Heart right ventricle (tissue), 16 donors: ENCODE measurements at places on chromosomes 1 and 21. TPM values are rescaled to one million over a fixed set of nuclear protein-coding genes. Genes with fewer than 3 reads are reported as not detected.
A peak's percentile ranks its signal among the peaks of the same experiment; 100 is the strongest.

DNA sequence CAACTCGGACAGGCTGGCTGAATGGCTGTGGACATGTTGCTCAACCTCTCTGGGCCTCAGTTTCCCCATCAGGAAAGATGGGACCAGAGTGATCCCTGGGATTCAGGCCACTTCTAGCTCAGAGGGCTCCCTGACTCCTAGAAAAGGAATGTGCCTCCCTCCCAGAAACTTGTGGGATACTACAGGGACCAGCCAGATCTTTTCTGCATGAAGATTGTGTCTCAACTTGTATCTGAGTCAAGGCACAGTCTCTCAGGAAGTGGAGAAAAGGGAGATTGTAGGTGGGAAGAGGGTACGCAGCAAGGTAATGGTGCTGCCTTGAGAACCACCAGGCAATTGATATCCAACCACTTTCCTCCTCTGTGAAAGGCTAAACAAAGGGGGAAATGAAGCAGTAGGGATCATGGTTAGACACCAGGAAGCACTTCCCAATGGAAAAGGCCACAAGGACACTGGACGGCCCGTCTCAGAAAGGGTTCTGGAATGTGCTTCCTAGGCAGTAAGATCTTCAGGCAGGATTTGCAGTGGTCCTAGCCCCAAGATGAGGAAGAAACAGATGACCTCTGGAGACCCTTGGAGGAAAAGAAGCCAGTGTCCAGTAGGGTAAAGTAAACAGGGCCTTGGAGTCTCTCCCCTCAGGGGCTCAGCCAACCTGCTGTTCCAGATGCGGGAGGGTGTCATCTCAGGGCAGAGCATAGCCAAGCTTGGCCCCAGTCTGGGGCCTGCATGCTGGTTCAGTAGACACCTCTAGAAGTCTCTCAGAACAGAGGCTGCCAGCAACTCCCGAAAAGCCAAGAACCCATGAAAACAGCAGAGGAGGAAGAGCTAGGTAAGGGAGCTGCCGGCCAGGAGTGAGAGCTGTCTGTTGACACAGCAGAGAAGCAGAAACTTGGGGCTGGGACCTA, 16.8 kb downstream of the IFFO2 start:
- DNase-seq, result no peak
- H3K4me1 ChIP-seq, result peaks cover 70% of the 10 kb centered on the region
- no peaks in the 10 kb centered on the region for H3K27me3 ChIP-seq
- no peak overlapping the region for H3K4me3 ChIP-seq
- no peak overlapping the region for H3K27ac ChIP-seq

DNA sequence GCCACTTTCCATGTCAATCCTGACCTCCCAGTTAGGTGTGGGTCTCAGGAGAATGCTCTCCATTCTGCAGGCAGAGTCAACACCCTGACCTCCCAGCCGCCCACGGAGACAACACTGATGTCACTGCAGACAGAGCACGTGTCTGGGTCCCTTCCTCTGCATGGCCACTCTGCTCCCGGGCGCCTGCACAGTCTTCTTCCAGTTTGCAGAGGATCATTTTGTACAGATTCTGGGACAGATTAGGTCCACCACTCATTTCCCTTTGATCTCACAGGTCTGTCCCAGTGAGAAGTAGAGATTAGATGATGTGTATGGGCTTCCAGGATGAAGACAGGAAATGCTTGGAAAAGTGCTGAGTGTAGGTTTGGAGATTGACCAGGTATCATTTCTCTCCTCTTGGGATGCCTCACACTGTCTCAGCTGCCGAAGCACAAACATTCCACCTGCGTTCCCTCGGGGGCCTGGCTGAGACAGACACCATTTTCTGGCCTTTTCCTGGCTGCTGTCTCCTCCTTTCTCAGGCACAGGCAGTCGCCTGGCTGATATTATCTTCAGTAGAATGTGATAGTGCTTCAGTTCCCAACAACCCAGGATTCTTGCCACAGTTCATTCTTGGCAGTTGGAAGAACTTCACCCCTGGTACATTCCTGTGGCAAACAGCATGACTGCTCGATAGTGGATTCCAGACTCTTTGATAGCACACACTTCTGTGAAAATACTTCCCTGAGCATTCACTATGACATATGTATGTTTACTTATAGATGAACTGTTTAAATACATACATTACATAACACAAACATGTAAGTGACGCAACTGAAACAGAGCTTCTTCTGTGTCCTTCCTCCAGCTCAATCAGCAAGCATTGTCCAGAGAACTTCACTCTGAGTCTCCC, 7.9 kb downstream of the MYBPHL start:
- H3K27ac ChIP-seq, result peak overlapping the region; percentile 75
- H3K4me3 ChIP-seq, result no peak overlapping the region
- DNase-seq, result peak; percentile 66
- H3K4me1 ChIP-seq, result peaks cover 4% of the 10 kb centered on the region
- H3K36me3 ChIP-seq, result no peaks in the 10 kb centered on the region

DNA sequence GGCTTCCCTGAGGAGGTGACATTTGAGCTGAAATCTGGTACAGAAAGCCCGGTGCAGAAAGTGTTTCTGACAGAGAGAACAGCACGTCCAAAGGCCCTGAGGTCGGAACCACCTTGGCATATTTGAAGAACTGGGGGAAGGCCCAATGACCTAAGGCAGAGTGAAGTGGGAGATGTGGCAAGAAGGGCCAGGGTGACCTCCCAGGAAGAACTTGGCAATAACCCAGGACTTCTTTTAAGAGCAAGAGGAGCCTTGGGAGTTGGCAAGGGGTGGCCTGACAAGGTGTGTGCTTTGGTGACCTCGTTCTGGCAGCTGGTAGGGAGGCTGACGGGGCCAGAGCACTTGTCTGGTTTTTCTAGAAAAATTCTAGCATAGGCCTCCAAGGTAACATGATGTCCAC, 23.4 kb downstream of the TTC39A start:
- H3K27me3 ChIP-seq, result no peaks in the 10 kb centered on the region
- no peaks in the 10 kb centered on the region for H3K4me1 ChIP-seq
- no peaks in the 10 kb centered on the region for H3K36me3 ChIP-seq
- no peak for DNase-seq

- DNase-seq, result no peak
- no peaks in the 10 kb centered on the region for H3K4me1 ChIP-seq
- no peaks in the 10 kb centered on the region for H3K27me3 ChIP-seq
- H3K4me3 ChIP-seq, result no peak overlapping the region
- no peaks in the 10 kb centered on the region for H3K36me3 ChIP-seq
These were observed 8.6 kb upstream of the NUAK2 start for GRCh38 chr1:205330150-205330549.

GRCh38 chr1:9239622-9240401, 5.2 kb downstream of the H6PD start:
- no peaks in the 10 kb centered on the region for H3K27me3 ChIP-seq
- peak; percentile 53 for DNase-seq
- H3K4me1 ChIP-seq, result peaks cover 97% of the 10 kb centered on the region
- no peak overlapping the region for H3K4me3 ChIP-seq

DNA sequence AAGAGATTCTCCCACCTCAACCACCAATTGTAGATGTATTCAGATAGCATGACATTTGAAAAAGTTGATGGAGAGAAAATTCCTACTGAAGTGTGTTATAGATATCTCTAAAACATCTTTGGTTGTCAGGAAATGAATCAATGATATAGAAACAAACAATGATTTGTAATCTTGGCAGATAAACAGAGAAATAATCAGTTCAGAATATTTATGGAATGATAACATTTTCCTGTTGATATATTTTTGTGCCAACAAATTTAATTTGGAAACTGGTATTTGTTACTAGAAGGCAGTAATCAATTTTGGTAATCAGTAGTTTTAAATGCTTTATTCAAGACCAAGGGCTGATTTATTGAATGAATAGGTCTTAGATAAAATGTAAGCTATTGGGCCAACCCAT, 695.6 kb downstream of the USP25 start:
- H3K4me1 ChIP-seq, result peaks cover 27% of the 10 kb centered on the region
- peak overlapping the region; percentile 86 for H3K27ac ChIP-seq
- no peaks in the 10 kb centered on the region for H3K36me3 ChIP-seq
- H3K4me3 ChIP-seq, result peak overlapping the region; percentile 56

DNA sequence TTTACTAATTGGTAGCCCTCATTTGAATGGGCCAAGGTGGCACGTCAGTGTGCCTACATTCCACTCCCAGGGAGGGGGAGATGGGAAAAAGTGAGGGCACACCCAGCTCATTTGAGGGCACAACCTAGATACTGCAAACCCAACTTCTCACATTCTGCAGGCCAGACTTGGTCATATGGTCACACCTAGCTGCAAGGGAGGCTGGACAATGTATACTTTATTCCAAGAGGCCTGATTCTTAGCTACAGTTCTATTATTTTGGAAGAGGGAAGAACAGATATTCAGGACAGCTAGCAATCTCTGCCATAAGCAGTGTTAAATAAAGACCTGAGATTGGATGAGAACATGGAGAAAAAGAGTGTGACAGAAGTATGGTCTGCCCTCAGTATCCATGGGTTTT, 180.4 kb downstream of the ROR1 start:
- H3K27me3 ChIP-seq, result no peaks in the 10 kb centered on the region
- H3K36me3 ChIP-seq, result no peaks in the 10 kb centered on the region
- no peak overlapping the region for H3K27ac ChIP-seq
- peaks cover 17% of the 10 kb centered on the region for H3K4me1 ChIP-seq
- H3K4me3 ChIP-seq, result no peak overlapping the region

GRCh38 chr1:183576537-183576936, 13.7 kb downstream of the NCF2 start:
- DNase-seq, result peak; percentile 70
- no peak overlapping the region for H3K27ac ChIP-seq
- H3K4me3 ChIP-seq, result no peak overlapping the region
- no peaks in the 10 kb centered on the region for H3K36me3 ChIP-seq
- H3K27me3 ChIP-seq, result no peaks in the 10 kb centered on the region

- H3K4me1 ChIP-seq, result peaks cover 8% of the 10 kb centered on the region
- no peaks in the 10 kb centered on the region for H3K27me3 ChIP-seq
- no peak for DNase-seq
- no peaks in the 10 kb centered on the region for H3K36me3 ChIP-seq
- H3K4me3 ChIP-seq, result no peak overlapping the region
These were observed 18.1 kb downstream of the SYDE2 start for GRCh38 chr1:85182700-85183099.

DNA sequence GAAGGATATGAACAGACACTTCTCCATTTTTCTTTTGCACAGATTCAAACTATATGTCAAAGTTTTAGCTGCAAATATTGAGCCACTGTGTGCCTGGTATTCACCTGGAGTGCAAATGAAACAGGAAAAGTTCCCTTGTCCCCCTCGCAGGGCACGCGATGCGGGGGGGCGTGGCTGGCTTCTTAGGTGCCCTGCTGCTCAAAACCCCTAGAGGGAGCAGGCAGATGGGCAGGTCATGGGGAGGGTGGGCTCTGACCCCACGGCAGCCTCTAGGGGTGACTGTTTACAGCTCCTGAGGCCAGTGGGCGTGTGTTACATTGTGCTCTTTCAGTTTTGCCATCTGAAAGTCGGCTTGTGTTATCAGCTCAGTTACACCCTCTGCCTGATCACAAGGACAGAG, 931.2 kb upstream of the B3GALT2 start:
- H3K4me3 ChIP-seq, result no peak overlapping the region
- no peak overlapping the region for H3K27ac ChIP-seq
- no peaks in the 10 kb centered on the region for H3K4me1 ChIP-seq

- H3K27ac ChIP-seq, result no peak overlapping the region
- no peaks in the 10 kb centered on the region for H3K36me3 ChIP-seq
- no peak for DNase-seq
- peaks cover 19% of the 10 kb centered on the region for H3K4me1 ChIP-seq
- no peak overlapping the region for H3K4me3 ChIP-seq
- H3K27me3 ChIP-seq, result no peaks in the 10 kb centered on the region
These were observed 55.0 kb downstream of the PLXNA2 start for GRCh38 chr1:208189183-208189582.

The ATAD3C gene
- 2.1 TPM for total RNA-seq

The LCE1B gene
- not detected for total RNA-seq

The WNT2B gene
- 2.0 TPM for total RNA-seq

The LCE1E gene
- total RNA-seq, result not detected

The LCE2B gene
- total RNA-seq, result not detected
